ENCODE measurements at places on chromosomes 13 and 19.

- no peak for DNase-seq
Observed at GRCh38 chr13:46896341-46897137, at the start of gene HTR2A. TSS of gene HTR2A (minus strand) at chr13:46897053. CDS start at chr13:46895906, 1,147 bp downstream.

GRCh38 chr13:105569816-105570215 is 965.6 kb downstream of the EFNB2 start:
- peak; percentile 21 for DNase-seq

- DNase-seq, result no peak
Observed at GRCh38 chr13:36750946-36751345, 68.1 kb upstream of the RFXAP start.

DNA sequence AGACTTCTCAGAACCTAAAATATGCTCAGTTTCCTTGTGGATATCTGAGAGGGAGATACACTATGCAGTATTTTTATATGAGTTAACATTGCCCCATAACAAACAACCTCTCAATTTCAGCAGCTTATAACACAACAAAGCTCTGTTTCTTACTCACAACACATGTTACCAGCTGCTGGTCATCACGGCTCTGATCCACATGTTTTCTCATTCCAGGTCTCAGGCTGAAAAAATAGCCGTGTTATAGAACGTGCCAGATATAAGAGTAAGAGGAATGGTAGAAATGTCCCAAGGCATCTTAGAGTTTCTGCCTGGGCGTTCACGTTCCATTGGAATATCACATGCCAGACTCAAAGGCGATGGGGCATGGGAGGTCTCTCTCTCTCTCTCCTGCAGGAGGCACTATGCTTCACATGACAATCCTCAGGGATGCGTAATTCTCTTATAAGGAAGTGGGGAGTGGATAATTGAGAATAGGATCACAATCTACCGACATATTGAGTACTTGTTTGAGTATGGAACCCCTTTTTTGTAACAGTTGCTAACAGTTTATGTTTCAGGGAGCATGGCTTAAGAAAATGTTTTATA is 246.6 kb downstream of the NHLRC3 start:
- DNase-seq, result no peak

GRCh38 chr19:49297403-49297802 is 27.6 kb downstream of the SLC6A16 start:
- DNase-seq, result no peak

- DNase-seq, result no peak
Observed at GRCh38 chr13:111925146-111925875, 141.6 kb upstream of the SOX1 start.

GRCh38 chr19:48239120-48239519 is 16.6 kb downstream of the CARD8 start:
- no peak for DNase-seq

GRCh38 chr13:31276421-31276820 is 76.6 kb downstream of the B3GLCT start:
- DNase-seq, result no peak

DNA sequence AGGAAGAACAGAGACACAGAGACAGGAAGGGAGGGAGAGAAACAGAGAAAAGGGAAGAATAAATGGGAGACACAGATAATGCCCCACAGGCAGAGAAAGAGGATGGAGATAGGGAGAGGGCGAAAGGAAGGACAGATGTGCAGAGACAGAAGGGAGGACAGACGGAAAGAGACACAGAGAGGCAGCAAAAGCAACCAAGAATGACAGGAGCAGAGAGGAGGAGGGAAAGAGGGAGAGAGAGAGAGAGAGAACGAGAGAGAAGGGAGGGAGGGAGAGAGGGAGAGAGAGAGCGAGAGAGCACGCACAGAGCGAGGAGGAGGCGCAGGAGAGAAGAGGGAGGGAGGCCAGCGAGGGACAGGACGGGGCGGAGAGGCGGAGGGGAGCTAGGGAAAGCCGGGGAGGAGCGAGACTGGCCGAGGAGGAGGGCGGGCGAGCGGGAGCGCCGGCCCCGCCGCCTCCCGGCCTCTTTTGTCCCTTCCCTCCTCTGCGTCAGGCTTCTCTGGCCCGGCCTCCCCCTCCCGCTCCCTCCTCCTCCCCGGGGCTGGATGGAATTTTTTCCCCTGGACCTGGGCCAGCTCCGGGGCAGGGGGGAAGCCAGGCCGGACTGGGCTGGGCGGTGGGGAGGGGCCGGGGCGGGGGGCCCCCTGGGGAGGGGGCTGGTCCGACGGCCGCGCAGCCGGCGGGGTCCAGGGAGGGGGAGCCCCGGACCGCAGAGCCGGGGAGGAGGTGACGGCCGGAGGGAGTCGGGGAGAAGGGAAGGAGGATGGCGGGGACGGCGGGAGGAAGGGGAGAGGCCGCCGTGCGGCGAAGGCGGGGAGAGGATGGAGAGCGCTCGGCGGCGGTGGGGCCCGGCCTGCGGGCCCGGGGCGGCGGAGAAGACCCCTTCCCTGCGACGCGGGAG is 4.2 kb upstream of the SPACA6 start:
- DNase-seq, result peak; percentile 88

DNA sequence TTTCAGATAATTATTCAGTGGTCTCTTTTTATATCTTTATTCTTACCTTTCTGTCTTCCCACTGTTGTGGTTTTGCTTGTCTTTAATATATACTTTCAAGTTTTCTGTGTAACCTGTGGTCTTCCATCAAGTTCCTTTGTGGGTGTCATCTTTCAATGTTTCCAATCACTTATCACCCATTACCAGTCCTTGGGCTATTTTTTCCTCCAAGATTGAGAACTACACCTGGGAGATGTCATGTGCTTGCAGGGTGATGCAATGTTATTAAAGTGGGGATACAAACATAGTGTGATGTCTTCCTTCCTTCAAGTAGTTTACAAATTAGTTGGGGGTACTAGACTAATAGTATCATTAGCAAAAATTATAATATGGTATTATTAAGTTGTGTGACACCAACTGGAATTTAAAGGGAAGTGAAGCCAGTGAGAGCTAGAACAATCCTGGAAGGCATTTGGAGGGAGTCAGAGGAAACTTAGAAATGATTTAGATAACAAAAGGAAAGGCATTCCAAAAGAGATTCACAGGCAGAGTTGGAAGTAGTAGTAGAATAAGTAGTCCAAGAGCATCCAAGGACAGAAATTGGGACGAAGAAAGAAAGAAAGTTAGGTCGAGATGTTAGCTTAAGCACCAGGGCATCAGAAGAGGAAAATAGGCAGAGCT is 3.4 kb downstream of the FNDC3A start:
- no peak for DNase-seq

DNA sequence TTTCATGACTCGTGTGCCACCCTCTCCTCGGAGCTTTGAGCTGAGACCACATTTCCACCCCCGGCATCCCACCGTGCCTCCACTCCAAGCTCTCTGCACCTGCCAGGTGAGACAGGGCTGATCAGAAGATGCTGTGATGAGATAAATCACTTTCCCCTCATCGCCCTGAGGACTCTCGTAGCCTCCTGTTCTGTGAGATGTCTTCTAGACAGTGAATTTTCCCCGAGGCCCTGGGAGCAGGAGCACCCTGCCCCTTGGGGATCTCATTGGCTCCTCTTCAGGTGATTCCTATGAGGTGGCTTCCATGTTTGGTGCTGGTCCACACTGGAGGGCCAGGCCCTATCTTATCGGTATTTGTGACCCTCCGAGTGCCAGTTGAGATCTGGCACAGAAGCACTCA is 154.0 kb upstream of the TSHZ3 start:
- no peak for DNase-seq

GRCh38 chr13:77800219-77800618 is 102.7 kb downstream of the SLAIN1 start:
- no peak for DNase-seq

- DNase-seq, result no peak
Observed at GRCh38 chr19:15995536-15995935, 46.7 kb downstream of the OR10H4 start.

DNA sequence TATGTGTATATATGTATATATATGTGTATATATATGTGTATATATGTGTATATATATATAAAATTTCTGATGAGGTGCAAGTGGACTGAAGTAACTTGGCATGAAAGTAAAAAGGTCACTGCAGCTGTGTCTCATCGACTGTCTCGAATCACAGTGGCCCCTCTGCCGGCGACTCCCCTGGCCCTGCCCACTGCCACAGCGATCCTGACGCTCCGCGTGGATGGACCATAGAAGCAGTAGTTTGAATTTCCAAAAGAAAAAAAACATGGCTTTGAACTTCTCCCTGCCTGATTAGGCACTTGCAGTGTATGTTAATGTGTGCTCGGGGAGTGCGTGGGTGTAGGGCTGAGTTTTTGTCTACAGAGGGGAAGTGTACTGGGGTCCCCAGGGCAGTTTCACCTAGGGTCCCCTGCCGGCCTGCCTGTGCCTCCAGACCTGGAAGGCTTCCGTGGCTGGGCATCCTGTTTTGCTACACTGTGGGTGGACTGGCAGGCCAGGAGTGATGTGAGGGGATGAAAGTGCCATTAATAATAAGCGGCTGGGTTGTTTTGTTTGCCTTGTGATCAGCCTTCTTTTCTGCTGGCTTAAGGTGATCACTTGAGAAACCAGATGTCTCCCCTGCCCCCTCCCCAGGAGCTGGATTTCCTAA is 10.8 kb downstream of the ZIC5 start:
- DNase-seq, result no peak

- no peak for DNase-seq
Observed at GRCh38 chr19:11295665-11296245, at the start of gene TSPAN16. TSS of gene TSPAN16 (plus strand) at chr19:11296160. CDS start at chr19:11296298, 138 bp downstream.

DNA sequence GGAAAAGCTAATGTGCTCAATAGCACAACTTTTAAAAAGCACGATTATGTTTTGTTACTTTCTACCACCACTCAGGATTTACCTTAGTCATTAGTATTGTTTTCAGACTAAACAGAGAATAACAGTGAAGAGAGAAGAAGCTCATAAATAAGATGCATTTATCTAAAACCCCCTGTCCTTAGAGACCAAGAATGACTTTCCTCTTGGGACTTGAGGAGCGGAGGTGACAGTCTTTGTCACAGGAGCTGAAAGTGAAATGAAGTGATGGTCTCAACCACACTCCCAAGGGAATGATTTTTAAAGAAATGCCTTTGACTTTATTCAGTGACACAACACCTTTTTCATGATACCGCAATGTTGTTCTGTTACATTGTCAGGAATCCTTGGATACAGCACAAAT is 190.6 kb upstream of the NBEA start:
- no peak for DNase-seq

GRCh38 chr13:59364641-59365085 is 799.1 kb downstream of the DIAPH3 start:
- no peak for DNase-seq

DNA sequence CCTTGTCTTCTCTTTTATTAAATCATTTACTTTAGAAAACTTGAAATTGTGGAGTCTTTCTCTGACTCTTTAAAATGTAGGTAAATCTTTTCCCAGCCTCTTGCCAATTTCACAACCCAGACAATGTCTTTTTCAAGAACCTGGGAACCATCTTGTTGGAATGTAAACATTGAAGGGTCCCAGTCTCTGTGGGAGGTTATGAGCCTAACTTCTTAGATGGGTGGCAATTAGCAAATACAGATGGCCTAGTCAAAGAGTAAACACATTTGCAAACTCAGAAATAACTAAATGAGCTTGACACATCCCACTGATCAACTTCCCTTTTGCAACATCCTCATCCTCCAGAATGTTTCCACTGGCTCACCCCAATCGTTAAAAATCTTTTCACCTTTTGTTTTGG is 721.0 kb downstream of the PCDH9 start:
- no peak for DNase-seq

GRCh38 chr13:44112700-44113329 is 233.1 kb downstream of the LACC1 start:
- DNase-seq, result no peak

DNA sequence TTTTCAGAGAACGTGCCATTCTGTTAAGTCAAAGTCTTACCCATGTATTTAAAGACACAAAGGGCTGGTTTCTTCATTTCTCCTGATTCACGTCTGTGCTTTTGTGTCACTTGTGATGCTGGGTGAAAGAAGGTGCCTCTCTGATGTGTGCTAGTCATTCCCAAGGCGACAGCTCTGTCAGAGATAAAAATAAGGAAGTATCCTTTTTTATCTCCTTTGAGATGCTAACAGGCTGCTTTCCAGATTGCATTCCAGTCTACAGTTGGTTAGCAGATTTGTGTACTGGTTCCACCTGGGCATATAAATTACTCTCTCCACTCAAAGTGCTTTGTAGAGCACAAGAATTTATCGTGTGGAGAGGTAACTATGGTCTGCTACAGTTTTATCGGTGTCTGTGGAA is 33.5 kb upstream of the DCT start:
- no peak for DNase-seq

DNA sequence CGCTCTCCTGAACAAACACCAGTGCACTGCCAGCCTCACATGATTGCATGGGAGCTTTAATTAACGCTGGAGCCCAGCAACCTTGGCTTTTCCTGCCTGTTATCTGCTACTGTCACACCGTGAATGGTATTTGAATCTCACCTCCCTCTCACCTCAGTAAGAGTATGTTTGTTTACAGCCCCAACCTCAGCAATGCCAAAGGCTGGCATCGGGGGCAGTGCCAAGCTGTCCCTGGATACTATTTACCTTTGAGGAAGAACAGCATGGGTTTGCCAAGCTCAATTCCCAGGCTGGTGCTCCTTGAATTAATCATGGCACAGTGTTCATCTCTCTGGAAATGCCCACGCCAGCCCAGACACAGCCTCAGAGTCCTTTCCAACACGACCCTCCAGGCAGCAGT is 57.2 kb upstream of the SERPINE3 start:
- peak; percentile 18 for DNase-seq

DNA sequence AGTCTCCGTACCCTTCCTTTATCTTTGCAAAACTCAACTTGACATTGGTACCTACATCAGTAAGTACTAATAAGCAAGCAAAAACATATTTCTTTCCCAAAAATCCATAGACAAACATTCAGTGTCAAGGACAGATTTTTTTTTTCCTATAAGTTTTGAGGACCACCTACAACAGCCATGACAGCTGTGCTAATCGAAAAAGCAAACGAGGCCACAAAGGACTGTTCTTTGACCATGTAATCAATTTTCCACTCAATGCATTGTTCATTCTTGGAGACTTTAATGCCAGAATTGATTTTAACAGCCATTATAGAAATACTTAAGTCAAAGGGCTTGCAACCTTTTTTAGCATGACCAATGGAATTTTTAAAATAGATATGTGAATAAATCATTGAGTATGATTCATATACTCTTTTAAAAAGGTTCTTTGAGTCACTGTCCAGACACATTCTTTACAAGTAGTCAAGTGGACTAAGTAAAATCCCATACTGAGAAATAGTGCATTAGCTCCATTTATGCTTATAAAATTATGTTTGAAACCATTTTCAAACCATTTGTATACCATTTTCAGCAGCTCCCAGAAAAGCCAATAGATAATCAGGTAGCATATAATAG is 323.9 kb downstream of the MZT1 start:
- no peak for DNase-seq

- no peak for DNase-seq
Observed at GRCh38 chr13:42377640-42378382, 105.9 kb downstream of the AKAP11 start.

GRCh38 chr13:20616059-20616797 is 49.3 kb downstream of the IFT88 start:
- DNase-seq, result no peak

DNA sequence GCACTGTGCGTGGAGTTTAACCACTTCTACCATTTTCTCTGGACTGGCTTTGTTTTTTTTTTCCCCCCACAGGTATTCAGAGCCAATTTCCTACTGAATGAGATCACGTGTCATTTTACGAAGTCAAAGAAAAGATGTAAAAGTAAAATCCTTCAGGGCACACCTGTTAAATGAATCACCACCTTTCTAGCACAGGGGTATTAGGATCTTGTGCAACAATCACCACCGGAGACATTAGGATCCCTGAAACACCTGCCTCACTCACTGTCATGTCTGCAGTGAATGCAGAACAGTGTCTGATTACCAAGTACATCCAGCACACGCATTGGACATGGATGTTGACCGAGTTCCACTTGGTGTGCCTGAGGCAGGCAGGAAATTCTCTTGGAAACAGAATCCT is 17.2 kb downstream of the BRD4 start:
- no peak for DNase-seq

- no peak for DNase-seq
Observed at GRCh38 chr13:40987606-40988280, 31.4 kb downstream of the ELF1 start.
